ENCODE measurements at places on chromosomes 6 and 20.

- DNase-seq, result no peak
Observed at GRCh38 chr6:154513601-154514320, 3.3 kb upstream of the CNKSR3 start.

- DNase-seq, result no peak
Observed at GRCh38 chr6:20188630-20189075, 23.6 kb downstream of the MBOAT1 start.

DNA sequence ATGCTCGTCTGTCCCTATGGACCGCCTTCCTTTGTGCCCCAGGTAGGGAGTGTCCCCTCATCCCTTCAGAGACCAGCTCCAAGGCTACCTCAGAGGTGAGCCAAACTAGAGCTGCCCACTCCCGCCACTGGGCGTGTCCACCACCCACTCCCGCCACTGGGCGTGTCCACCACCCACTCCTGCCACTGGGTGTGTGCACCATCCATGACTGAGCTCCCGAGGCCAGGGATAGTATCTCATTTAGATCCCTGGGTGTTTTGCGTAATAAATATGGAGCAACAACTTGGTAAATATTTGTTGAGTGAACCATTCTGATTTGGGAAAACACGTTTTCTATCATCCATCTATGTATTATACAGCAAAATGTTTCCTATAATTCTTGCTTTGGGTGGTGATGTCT, 68.8 kb downstream of the ZBTB2 start:
- DNase-seq, result no peak

- no peak for DNase-seq
Observed at GRCh38 chr6:26613689-26614683, 17.2 kb downstream of the ABT1 start.

GRCh38 chr6:132287101-132287500, 114.2 kb downstream of the MOXD1 start:
- no peak for DNase-seq

DNA sequence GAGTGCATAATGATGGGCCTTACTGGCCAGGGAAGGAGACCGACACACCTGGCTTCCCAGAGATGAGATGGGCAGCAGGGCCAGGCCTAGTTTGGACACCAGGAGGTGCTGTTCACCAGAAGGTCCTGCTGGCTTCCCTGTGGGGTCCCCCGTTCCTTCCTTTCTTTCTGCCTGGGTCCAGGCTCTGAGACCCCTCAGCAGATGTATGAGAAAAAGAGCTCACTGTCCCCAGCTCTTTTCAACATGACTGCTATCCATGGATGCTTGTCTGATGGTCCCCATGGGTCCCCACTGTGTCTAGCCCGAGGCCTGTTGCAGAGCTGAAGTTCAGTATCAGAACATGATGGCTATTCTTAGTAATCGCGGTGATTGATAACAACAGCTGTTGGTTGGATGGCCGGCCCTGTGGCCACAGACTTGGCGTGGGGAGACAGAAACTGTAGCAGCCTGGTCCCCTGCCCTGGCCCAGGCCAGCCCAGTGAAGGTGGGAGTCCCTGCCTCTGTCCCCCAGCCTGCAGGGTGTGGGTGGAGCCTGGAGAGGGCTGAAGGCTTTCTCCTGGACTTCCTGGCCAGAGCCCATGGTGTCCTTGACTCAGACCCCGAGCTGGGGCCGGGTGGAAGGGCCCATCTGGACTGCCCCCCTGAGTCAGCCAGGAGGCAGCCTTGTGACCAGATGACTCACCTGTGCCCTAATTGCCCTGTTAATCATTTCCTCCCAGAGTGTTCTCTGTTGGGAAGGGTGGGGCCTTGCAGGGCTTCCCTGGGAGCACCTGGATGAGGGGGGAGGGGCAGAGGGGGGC, 9.9 kb upstream of the BAK1 start:
- DNase-seq, result peak; percentile 65

- no peak for DNase-seq
Observed at GRCh38 chr20:62907384-62908317, 18.7 kb downstream of the DIDO1 start.

DNA sequence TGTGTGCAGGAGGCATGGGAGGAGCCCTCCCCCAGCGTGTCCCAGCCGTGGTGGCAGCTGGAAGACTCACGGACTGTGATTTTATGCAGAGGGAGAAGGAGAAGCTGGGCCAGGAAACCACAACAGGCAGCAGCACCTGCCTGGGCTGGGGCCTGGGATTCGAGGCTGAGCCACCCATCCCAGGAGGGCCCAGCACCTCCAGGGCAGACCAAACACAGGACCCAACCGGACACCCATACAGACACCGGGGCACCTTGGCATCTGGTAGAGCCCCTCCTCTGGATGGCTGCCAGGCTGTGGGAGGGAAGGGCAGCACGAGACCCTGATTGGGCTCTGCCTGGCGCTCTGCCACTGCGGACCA, 41.7 kb upstream of the CHRNA4 start:
- DNase-seq, result no peak

GRCh38 chr6:48979085-48979484, 484.0 kb downstream of the MMUT start:
- no peak for DNase-seq

GRCh38 chr6:37456816-37457560, 24.0 kb downstream of the CMTR1 start:
- no peak for DNase-seq
